ENCODE measurements at places on chromosomes 12 and 14.
A peak's percentile ranks its signal among the peaks of the same experiment; 100 is the strongest.

DNA sequence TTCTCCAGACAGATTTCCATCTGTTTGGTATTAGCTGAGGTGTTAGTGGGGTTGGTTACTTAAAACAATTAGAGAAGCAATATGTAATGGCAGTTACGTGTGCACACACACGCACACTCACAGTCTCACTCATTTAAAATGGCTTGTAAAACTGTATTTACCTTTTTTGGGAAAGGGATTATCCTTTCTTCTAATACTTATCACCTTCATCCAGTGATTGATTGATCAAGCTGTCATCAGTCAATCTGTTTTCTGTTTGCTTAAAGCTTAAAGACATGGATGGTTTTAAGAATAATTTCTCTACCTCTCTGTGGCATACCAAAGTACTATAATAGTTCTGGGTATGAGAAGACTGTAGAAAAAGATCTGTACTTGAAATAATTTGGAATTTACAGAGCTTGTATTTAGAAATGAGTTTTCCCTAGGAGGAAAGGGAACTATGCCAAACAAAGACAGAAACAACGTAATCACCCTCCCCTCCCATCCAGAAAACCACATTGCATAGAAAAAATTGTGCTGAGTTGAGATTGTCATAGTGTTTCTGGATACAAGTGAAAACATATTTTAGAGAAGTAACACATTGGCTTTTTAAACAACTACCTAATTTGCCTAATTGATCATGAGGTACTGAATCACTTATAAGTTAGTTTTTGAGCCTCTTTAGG, 455.8 kb downstream of the PCNX1 start:
- no peak for DNase-seq

DNA sequence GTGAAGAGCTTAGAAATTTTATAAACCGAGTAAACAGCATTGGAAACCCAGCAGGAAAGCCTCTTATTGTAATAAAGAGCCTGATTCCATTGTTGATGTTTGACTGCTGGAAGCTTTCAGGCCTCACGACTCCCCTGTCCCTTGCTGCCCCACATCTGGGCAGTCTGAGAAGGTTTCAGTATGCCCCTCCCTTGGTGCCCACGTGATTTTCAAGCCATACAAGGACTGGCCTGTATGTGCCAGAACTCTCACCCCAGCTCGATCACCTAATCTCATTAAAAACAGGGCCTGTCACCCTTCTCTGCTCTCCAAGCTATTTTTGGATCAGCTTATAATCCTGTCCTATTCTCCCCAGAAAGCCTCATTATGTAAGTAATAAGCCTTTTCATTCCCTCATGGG, 7.5 kb upstream of the PYROXD1 start:
- no peak for DNase-seq

DNA sequence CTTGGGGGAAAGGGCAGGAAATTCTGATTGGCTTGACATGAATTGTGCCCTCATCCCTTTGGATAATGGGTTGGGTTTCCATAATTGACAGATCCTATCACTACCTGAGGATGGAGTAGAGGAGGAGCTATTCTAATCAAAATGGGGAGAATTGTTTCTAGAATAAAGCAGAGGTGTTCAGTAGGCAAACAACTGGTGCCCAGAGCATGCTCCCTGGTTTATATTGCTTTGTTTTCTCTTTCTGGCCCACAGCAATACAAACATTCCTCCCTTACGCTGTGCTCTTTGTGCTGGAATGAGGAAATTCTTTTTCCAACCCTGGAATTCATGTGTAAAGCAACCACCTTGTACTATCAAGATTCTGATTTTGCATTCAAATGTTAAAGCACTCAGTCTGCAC, 147.4 kb downstream of the RASSF9 start:
- no peak for DNase-seq

- DNase-seq, result no peak
Measured at GRCh38 chr14:33532553-33532952, 418.3 kb downstream of the EGLN3 start.

- DNase-seq, result no peak
Measured at GRCh38 chr14:100567877-100568163, 19.4 kb downstream of the BEGAIN start.

- DNase-seq, result no peak
Measured at GRCh38 chr14:61524936-61525292, 170.4 kb upstream of the HIF1A start.

DNA sequence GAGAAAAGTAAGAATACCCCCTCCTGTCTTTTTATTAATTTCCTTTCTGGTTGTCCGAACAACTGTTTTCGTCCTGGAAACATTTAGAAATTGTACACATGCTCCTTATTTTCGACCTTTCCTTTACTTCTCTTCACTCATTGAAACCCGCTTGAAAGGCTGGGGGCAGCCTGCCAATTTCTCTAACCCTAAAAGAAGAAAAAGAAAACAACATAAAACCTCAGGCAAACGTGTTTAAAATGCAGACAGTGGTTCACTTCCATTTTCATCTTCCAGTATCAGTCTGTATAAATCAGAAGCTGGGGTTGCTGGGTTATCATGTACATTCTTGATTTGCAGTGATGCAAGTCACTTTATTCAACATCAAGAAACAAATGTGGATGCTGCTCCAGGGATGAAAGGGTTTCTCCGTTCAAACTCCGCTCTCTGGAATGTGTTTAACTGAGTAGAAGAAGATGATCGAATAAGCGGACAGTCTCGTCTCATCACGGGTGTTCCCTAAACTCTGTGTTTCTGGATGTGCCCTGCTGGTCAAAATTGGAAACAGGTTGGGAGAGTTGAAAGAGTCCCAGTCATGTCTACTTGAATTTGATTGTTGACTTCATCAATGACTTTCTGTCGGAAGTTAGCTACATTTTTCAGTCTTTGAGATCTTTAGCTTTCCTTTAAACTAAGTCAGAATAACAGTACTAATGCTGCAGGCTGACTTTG, 1042.2 kb downstream of the BCL11B start:
- DNase-seq, result no peak

- DNase-seq, result no peak
Measured at GRCh38 chr12:108442910-108443309, 72.2 kb upstream of the FICD start.

DNA sequence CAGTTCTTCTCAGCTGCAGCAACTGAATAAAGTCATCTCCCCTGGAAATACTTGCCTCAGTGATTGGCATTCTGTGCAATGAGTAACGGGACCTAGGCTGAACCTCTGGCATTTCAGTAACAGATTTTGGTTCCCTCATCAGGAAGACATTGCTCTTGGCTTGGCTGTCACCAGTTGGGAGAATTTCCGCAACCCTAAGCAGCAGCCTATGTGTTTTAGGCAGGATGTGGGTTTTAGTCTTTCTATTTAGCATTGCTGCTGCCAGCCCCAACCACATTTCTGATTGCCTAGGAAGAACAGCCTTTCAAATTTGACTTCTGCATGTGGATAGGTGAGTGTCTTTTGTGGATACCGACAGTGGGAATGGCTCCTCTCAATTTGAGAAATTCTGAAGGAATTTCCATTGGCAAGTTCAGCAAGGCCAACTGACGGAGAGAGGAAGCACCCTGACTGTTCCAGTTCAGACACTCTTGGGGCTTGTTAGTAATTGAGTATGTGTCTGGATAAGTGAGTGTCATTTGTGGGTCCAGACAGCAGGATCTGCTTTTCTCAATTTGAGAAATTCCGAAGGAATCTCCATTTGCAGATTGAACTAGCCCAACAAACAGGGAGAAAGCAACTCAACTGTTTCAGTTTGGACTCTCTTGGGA, 19.0 kb upstream of the CLEC2A start:
- DNase-seq, result peak; percentile 68

GRCh38 chr12:2944401-2945047, 14.7 kb upstream of the TEAD4 start:
- DNase-seq, result peak; percentile 78

GRCh38 chr12:117649796-117650195, 288.4 kb upstream of the NOS1 start:
- no peak for DNase-seq
